ENCODE measurements at places on chromosomes 5 and 9.
A peak's percentile ranks its signal among the peaks of the same experiment; 100 is the strongest.

DNA sequence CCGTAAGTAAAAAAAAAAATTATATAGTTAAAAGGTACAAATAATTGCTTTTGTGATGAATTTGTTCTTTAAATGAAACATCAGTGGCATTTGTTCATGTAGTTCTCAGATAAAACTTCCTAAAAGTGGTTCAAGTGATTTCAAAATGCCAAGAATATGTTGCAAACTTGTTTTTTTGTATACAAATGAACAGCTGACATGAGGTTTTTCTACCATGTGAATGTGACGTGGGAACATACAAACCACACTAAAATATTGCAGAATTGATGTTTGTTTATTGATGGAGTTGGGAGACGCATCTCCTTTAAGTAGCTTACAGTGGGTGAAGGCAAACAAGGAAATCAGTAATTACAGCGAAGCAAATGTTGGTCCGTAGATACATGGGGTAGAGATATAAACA, 16.9 kb downstream of the BASP1 start:
- DNase-seq, result no peak

- DNase-seq, result no peak
Measured at GRCh38 chr5:173496129-173496882, 120.1 kb downstream of the BOD1 start.

DNA sequence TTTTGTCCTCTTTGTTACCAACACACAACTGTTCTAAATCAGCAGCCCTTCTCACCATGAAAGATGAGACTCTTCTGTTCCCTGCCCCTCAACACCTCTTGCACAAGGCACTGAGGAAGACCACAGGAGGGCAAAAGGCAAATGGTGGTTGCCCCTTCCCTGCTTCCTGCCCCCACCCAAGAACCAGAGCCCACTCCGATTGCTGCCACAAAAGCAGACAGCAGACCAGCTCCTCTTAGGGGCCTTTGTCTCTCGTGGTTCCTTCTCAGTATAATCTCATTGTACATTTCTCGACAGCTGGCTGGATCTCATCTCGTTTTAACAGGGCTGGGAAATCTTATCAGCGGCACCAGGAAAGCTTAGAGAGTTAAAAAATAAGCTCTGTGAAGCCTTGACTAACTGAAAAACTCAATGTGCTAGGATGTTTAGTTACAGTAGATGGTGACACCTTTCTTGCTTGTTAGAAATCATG, 1.1 kb downstream of the MVB12B start:
- DNase-seq, result peak; percentile 16

DNA sequence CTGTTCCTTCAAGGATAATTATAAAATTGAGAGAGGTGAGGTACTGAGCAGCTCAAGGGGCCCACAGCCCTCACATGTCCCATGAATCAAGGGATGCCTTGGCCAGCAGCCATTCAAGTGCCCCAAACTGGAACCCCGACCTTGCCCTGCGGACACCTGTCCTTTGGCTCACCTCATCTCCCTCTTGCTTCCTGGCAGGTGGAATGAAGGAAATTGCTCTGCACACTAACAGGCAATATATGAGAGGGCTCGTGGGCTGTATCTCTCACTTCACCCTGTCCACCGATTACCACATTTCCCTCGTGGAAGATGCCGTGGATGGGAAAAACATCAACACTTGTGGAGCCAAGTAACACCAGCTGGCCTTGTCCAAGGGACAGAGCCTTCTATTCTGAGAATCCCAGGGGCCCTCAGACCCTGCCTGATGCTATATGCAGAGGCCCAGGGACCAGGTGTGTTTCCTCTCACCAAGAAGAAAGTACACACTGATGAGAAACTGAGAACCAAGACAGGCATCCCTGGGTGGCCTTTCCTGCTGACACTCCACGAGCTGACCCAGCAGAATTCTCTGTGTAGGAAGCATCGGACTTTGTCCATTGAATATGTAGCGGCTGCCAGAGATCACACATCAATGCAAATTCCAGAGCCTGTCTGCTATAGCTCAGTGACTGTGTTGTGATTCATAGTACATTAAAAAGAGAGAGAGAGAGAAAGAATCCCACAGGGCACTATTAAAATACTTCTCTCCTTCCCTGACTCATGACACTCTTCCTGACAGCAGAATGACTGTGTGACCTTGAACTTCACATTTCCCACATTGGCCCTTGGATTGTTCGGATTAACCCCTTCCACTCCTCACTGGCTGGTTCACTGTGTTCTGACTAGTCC, 92.6 kb downstream of the LIFR start:
- peak; percentile 94 for DNase-seq

GRCh38 chr5:127568166-127568565, 50.7 kb downstream of the PRRC1 start:
- DNase-seq, result no peak

GRCh38 chr9:103364753-103365152, 369.6 kb downstream of the CYLC2 start:
- peak; percentile 5 for DNase-seq

DNA sequence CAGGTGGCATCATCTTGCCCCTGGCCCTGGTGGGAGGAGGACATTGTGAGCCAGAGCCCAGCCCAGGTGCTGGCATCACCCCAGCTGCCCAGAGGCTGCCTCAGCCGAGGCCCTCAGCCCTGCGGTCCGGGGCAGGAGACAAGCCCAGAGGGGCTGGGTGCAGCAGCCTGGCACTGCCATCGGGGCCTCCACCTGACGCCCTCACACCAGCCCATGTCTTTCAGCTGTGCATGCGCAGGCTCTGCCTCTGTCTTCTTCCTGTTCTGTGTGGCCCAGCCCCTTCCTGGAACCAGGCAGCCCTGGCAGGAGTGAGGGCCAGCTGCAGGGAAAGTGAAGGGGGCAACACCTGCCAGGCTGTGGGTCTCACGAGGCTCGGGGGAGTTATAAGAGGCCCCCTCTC, 4.8 kb upstream of the CEL start:
- DNase-seq, result no peak

DNA sequence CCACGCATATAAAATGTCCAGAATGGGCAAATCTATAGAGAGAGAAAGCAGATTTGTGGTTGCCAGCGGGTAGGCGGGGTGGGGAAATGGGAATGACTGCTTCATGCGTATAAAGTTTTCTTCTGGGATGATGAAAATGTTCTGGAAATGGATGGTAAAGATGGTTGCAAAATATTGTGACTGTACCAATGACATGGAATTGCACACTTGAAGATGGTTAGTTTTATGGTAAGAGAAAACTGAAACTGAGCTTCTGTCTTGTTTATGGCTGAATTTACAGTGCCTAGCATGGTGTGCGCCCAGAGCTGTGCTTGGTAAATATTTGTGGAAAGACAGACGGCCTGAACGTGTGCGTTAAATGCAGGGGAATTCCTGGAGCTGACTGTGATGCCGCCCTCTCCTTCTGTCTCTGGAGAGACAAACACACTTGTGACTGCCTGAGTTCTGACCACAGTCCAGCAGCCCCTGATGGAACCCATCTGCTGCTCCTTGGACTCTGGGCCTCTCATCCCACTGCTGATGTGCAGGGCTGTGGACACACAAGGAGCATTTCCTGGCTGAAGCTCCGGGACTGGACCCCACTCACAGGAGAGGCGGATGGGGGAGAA, 8.6 kb upstream of the PTGES start:
- peak; percentile 63 for DNase-seq

DNA sequence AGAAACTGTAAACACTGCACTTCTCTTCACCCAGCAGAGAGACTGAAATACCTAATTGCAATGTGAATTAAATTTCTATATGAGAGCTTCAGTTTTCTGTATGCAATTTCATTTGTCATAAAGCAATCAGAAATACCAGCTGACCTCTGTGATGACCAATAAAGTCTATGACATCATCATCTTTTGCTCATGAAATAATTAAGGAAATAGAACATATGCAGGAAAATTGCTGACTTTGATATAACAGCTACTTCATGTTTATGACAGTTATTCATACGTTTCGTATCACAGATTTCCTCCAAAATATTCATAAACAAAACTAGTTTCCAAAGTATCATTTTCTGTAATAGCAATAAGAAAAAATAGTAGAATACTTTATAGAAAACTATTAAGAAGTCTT, 652.3 kb downstream of the SLCO4C1 start:
- no peak for DNase-seq
